ENCODE measurements at places on chromosomes 5 and 9.

GRCh38 chr9:98610211-98610610, 98.5 kb downstream of the GABBR2 start:
- DNase-seq, result no peak
- no peaks in the 10 kb centered on the region for H3K36me3 ChIP-seq
- no peak overlapping the region for H3K27ac ChIP-seq

GRCh38 chr9:123696476-123696875, 233.4 kb downstream of the DENND1A start:
- no peak for DNase-seq
- H3K4me1 ChIP-seq, result no peaks in the 10 kb centered on the region
- no peaks in the 10 kb centered on the region for H3K36me3 ChIP-seq
- H3K4me3 ChIP-seq, result no peak overlapping the region

- H3K4me1 ChIP-seq, result no peaks in the 10 kb centered on the region
- no peak for DNase-seq
- no peak overlapping the region for H3K27ac ChIP-seq
- no peak overlapping the region for H3K4me3 ChIP-seq
- H3K36me3 ChIP-seq, result no peaks in the 10 kb centered on the region
Measured at GRCh38 chr5:65194871-65195270, 286.8 kb downstream of the ADAMTS6 start.

- no peak overlapping the region for H3K4me3 ChIP-seq
- no peak for DNase-seq
- no peak overlapping the region for H3K27ac ChIP-seq
- no peaks in the 10 kb centered on the region for H3K27me3 ChIP-seq
- H3K4me1 ChIP-seq, result no peaks in the 10 kb centered on the region
Measured at GRCh38 chr9:80320480-80320879, 748.7 kb downstream of the TLE4 start.

- H3K27ac ChIP-seq, result peak overlapping the region; percentile 85
- peak; percentile 79 for DNase-seq
- H3K36me3 ChIP-seq, result no peaks in the 10 kb centered on the region
- H3K4me1 ChIP-seq, result no peaks in the 10 kb centered on the region
Measured at GRCh38 chr9:2623288-2624050, 1.9 kb downstream of the VLDLR start.

GRCh38 chr5:116685069-116685468, 110.4 kb upstream of the SEMA6A start:
- no peaks in the 10 kb centered on the region for H3K4me1 ChIP-seq
- no peak overlapping the region for H3K27ac ChIP-seq
- H3K27me3 ChIP-seq, result no peaks in the 10 kb centered on the region
- no peak overlapping the region for H3K4me3 ChIP-seq
- H3K36me3 ChIP-seq, result no peaks in the 10 kb centered on the region

DNA sequence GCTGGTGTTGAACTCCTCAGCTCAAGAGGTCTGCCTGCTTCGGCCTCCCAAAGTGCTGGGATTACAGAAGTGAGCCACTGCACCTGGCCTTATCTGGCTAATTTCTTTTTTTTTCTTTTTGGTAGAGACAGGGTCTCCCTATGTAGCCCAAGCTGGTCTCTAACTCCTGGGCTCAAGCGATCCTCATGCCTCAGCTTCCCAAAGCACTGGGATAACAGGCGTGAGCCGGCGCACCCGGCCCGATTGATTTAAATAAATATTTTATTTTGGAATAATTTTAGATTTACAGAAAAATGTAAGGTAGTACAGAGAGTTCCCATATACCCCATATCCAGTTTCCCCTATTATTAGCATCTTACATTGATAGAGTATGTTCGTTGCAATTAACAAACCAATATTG, 155.0 kb upstream of the MVB12B start:
- DNase-seq, result no peak
- no peaks in the 10 kb centered on the region for H3K4me1 ChIP-seq
- H3K27ac ChIP-seq, result no peak overlapping the region
- H3K27me3 ChIP-seq, result no peaks in the 10 kb centered on the region
- no peak overlapping the region for H3K4me3 ChIP-seq

GRCh38 chr9:24961762-24962161, 416.1 kb upstream of the IZUMO3 start:
- no peaks in the 10 kb centered on the region for H3K27me3 ChIP-seq
- H3K4me1 ChIP-seq, result no peaks in the 10 kb centered on the region
- DNase-seq, result no peak
- no peak overlapping the region for H3K27ac ChIP-seq
- no peak overlapping the region for H3K4me3 ChIP-seq
- no peaks in the 10 kb centered on the region for H3K36me3 ChIP-seq
